ENCODE measurements at places on chromosomes 16 and 17.
A peak's percentile ranks its signal among the peaks of the same experiment; 100 is the strongest.

DNA sequence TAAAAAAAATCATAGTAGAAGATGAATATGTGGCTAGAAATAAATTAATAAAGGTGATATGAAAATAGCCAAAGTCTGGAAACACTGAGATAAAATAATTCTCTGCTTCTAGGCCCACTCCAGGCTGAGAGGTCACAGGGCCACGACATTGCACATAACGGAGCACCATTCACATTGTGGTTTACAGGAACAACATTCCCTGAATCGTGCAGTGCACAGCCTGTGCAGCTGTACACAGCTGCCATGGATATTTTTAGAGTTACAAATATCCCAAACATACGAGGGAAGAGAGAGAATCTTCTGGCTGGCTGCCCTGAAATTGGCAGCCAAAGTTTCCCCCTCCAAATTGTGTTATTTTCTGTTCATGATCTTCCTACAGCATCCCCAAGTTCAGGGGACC is 68.8 kb downstream of the GSG1L start:
- no peak for DNase-seq

DNA sequence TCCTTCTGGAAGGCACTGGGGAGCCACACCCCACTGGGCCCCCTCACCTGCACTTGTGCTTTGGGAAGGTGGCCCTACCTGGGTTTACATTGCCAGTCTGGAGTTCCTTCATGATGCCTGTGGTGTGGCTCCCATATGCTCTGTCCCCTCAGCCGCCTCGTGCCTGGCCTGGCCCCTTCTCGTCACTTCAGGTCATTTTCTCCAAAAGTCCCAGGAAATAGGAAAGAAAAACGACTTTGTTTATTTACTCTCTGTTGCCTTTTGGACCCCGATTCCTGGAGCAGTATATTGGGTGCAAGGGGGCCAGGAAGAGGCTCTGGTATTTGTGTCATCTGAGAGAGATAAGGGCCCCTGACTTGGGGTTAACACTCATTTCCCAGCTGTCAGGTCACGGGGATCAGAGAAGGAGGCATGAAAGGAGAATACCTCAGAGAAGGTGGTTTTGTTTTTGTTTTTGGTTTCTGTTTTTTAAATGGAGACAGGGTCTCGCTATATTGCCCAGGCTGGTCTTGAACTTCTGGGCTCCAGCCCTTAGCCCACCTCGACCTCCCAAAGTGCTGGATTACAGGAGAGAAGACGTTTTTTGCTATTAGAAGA is 4.7 kb downstream of the SOCS3 start:
- no peak for DNase-seq

GRCh38 chr17:32492264-32492589 is 5.4 kb downstream of the CDK5R1 start:
- no peak for DNase-seq

- DNase-seq: peak; percentile 60
These were observed 1.8 kb downstream of the HMOX2 start for GRCh38 chr16:4477966-4478365.

DNA sequence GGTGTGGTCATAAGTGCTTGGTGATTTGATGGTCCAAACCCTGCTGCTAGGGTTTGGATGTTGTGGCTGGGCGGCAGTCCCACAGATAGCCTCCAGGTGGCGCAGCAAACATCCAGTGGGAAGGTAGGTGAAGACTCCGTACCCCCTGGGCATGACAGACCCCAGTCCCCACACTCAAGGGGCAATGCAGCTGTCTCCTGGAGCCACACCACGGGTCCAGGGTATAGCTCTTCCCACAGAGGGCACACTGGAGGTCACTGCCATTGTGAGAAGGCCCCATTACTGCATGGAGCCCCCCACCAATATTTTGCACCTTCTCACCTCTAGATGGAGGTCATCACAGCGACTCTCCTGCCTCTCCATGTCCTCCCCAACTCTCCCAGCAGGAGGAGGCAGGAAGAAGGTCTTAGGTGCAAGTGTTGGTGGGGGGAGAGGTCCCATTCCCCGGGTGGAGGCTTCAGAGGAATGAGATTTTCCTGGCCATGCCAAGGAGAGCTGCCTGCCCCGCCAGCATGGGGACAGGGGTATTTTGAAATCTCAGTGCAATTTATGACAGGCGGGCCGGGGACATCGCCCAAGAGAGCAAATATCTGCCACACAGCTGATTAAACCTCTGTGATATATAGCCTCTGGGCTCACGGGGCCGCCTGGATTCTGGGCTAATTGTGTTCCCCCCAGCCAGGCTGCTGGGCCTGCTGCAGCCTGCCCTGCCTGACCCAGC is 17.1 kb upstream of the C17orf113 start:
- peak; percentile 40 for DNase-seq

DNA sequence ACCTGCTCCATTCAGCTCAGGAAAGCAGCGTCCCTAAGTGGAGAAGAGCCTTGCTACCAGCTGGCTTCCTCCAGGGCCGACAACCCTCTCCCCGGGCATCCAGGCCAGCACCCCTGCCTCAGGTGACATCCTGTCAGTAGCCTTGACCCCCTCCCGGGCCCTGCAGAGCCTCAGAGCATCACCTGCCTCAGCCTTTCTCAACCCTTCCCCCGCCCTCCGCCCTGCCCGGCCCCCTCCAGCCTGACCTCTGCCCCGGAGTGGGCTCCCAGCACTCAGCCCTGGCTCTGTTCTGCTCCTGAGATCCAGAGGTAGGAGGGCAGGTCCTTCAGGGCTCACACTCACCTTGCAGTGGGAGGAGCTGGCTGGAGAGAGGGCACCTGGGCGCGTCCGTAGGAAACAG is 73.8 kb upstream of the METRNL start:
- DNase-seq: no peak

DNA sequence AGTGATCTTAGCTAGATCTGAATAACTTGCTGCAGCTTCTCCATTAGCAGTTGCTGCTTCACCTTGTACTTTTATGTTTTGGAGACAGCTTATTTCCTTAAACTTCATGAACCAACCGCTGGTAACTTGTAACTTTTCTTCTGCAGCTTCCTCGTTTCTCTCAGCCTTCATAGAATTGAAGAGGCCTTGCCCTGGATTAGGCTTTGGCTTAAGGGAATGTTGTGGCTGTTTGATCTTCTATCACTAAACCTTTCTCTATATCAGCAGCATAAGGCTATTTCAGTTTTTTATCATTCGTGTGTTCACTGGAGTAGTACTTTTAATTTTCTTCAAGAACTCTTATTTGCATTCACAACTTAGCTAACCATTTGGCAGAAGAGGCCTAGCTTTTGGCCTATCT is 21.5 kb upstream of the TMEM92 start:
- no peak for DNase-seq

DNA sequence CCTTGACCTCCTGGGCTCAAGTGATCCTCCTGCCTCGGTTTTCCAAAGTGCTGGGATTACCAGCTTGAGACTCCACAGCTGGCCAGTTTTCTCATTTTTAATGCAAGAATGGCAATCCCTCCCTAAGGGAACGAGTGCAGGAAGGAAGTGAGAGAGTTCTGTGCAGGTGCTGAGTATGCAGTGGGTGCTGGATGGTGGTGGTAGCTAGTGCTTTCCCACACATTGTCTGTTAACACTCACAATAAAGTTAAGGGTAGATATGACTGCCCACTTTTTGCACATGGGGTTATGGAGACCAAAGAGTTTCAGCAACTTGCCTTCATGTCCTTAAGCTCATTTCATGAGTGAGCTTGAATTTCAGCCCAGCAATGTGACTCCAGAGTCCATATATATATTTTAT is 18.5 kb downstream of the RGS9 start:
- no peak for DNase-seq

DNA sequence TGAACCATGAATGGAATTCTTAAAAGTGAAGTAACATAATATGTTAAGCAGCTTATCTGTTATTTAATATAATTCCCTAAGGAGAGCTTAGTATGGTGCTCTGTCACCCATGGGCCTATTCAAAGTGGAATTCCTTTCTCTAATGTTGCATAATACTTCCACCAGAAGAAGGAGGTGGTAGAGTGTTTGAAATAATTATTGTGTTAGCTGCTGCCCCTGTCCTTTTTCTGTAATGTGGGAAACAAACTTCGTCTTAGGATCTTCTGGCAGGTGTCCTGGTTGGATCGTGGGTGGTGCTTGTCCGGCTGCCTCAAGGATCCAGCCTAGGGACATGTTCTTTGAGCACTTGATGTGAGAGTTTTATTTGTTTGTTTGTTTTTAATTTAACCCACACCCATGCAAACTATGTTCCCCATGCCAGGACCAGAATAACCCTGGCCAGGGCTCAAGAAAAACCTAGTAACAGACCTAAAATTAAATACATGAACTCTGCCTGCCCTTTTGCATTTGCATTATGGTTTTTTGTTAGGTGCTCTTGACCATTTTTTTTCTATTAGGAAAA is 46.1 kb downstream of the ZNRF1 start:
- peak; percentile 31 for DNase-seq

GRCh38 chr17:73562896-73563295 is 81.3 kb downstream of the SDK2 start:
- DNase-seq: peak; percentile 22

DNA sequence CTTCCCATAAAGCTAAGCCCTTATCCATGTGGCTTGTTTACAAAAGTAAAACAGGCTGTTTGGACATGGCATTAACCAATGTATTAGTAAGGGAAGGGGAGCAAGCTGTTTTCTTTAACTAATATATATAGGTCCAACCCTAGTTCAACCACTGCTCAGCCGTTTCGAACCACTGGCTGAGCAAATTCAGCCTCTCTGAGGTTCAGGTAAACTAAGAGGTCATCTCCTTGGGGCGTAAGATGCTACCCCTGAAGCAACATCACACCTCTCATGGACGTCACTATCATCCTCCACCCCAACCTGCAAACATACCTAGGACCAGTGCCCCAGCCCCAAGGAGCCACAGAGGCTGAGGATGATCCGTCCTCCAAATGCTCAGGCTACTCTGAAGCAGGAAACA is 45.2 kb downstream of the ANKRD11 start:
- no peak for DNase-seq

DNA sequence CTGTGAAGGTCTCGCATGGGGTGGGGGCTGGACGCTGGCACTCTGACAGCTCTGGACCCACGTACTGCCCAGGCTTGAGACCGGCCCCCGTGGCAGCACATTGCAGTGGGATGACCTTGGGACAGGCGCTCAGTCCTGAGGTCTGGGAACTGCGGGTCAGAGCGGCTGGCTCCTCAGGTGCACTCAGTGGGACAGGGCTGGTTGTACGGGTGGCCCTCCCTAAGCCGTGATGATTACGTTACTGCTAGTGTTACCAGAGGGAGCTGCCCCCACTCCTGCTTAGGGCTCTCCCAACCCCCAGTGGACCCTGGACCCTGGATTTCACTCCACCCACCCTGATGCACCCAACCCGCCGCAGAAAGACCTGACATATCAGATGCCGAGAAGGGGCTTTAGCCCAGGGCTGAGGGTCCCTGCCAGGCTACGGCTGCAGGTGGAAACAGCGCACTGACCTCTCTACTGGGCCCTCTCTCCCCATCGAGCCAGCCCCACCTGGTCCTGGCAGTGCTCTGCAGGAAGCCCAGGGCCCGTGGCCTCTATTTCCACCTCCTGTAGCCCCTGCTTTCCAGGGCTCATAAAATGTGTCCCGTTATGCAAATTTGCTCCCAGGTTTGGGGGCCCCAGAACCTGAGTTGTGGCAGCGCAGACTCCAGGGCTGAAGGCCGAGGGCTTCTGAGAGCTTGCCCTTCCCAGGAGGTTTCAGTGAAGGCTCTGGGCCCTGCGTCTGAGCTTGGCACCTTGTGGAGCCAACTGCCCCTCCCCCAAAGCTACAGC is 77.2 kb downstream of the RTN4RL1 start:
- DNase-seq: no peak

DNA sequence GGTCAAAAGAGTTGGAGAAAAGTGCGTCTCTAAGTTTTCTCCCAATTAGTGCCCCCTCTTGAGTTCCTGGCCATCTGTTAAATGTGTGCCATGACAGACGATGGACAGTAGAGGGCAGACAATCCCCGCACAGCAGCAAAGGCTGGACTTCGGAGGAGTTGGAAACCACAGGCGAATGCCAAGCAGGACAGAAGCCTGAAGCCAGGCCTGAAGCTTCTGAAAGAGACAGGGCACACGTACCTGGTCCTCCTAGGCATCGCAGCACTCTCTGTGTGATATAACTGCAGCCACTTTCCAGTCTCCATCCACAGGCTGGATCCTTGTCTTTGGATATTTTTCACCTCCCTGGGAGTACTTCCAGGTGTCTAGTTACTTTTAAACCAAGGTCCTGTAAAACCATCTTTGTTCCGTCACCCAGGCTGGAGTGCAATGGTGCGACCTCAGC is 14.5 kb downstream of the C17orf100 start:
- DNase-seq: peak; percentile 81

- DNase-seq: no peak
These were observed 57.6 kb downstream of the YPEL2 start for GRCh38 chr17:59389066-59389465.

GRCh38 chr16:86217891-86218270 is 292.4 kb upstream of the FOXF1 start:
- DNase-seq: no peak

GRCh38 chr16:78972006-78972405 is 628.5 kb downstream of the MAF start:
- DNase-seq: no peak

GRCh38 chr16:10122546-10122945 is 59.7 kb downstream of the GRIN2A start:
- peak; percentile 42 for DNase-seq

GRCh38 chr16:57906382-57907316 is 64.3 kb downstream of the CNGB1 start:
- no peak for DNase-seq

- no peak for DNase-seq
These were observed 18.5 kb upstream of the SCNN1B start for GRCh38 chr16:23283571-23283970.

- no peak for DNase-seq
These were observed 168.8 kb downstream of the AATF start for GRCh38 chr17:37117373-37118142.

DNA sequence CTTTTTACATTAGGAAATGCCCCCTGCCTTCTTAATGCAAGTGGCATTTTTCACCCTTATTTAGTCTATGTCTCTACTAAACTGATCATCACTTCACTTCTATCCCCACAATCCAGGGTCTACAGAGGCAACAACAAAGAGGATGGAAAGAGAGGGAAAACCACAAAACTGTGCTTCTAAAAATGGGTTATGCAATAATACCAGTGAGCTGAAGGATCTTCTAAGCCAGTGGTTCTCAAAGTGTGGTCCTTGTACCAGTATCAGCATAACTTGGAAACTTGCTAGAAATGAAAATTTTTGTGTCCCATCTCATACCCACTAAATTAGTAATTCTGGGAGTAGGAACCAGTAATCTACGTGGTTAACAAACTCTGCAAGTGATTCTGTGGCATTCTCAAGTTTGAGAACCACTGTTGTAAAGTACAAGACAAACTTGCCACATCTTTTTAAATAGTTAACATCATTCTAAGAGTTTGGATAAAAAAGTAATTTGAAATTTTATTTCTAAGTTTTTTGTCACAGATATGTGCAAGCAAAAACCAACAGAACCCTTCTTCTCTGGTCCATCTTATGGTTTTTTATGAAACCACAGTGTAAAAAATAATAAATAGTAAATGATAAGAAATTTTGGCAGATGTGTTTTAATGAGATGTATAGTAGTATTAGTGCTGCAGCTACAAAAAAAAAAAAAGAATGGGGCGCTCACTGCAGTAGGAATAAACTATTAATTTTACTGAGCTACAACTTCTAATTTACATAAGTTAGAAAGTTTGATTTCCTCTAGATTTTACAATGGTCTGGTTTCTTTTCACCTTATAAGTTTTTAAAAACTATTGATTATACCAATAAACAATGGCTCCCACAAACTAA is 16.2 kb downstream of the CDC27 start:
- no peak for DNase-seq

- DNase-seq: no peak
These were observed 35.1 kb upstream of the SREBF1 start for GRCh38 chr17:17871913-17872312.
